ENCODE measurements at places on chromosomes 1 and 21.

- DNase-seq = no peak
These were observed 21.5 kb upstream of the PTPRF start for GRCh38 chr1:43509007-43509739.

- no peak for DNase-seq
These were observed 4.5 kb downstream of the TMCC2 start for GRCh38 chr1:205232127-205232820.

GRCh38 chr1:109167001-109167506 lies 46.7 kb upstream of the SARS1 start:
- DNase-seq = no peak

DNA sequence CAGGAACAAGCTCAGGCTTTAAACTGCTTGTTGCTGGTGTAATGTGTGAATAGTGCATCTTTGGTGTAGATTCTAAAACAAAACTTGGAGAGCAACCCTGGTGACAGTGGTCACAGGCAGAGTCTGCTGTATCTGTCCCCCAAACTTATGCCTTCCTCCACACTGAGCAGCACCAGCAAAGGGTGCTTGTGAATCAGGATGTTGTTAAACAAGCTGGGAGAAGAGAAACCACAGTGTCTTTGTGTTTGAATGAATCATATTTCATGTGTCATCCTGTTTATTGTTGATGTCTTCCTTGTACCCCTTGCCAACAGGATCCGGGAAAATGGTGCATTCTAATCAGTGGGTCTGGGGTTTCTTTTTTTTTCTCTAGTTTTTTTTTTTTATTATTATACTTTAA lies 91.9 kb upstream of the COG2 start:
- DNase-seq = no peak

- DNase-seq = no peak
These were observed 6.9 kb downstream of the RIPK4 start for GRCh38 chr21:41759926-41760325.

- no peak for DNase-seq
These were observed 368.0 kb downstream of the SETD4 start for GRCh38 chr21:35692311-35692710.

- DNase-seq = no peak
These were observed 149.3 kb upstream of the C8B start for GRCh38 chr1:57115030-57115614.

DNA sequence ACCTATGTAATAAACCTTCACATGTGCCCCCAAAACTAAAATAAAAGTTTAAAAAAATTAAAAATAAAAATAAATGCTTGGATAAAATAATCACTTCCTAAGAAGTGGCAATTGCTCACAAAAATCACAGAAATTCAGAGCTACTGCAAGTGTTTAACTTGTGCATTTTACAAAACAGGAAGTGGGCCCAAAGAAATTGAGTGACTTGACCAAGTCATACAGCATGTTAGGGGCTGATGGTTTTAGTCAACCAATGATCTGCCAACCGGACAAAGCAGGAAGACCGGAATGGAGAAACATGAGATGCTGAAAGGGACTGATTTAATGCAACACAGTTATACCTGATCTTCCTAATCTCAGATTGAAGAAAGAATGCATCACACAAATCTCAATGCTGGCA lies 96.5 kb downstream of the SMYD2 start:
- no peak for DNase-seq

DNA sequence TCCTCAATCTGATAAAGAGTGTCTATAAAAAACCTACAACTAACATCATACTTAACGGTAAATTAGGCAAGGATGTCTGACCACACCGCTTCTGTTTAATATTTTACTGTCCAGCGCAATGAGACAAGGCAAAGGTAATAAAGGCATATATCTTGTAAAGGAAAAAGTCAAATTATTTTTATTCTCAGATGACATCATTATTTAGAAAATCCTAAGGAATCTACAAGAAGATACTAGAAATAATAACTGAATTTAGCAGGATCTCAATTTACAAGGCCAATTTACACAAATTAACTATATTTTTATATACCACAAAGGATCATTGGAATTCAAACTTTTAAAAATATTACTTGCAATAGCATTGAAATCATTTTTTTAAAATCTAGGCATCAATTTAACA lies 29.4 kb downstream of the GJA4 start:
- no peak for DNase-seq

GRCh38 chr1:76546354-76546933 lies 320.8 kb upstream of the ST6GALNAC5 start:
- DNase-seq = no peak

GRCh38 chr1:156245451-156246232 lies 2.2 kb downstream of the PAQR6 start:
- DNase-seq = no peak
